Hematopoietic multipotent progenitor cell treated with erythropoietin and hydrocortisone succinate and interleukin-3 and kit ligand, for 6 days (in vitro differentiated cells): ENCODE measurements at places on chromosomes 6 and 20.

GRCh38 chr6:80696268-80696667 is 589.8 kb downstream of the BCKDHB start:
- no peak for DNase-seq

GRCh38 chr20:23255716-23256385 is 94.7 kb upstream of the NXT1 start:
- no peak for DNase-seq

GRCh38 chr6:112877134-112878100 is 530.3 kb downstream of the RFPL4B start:
- DNase-seq: no peak

DNA sequence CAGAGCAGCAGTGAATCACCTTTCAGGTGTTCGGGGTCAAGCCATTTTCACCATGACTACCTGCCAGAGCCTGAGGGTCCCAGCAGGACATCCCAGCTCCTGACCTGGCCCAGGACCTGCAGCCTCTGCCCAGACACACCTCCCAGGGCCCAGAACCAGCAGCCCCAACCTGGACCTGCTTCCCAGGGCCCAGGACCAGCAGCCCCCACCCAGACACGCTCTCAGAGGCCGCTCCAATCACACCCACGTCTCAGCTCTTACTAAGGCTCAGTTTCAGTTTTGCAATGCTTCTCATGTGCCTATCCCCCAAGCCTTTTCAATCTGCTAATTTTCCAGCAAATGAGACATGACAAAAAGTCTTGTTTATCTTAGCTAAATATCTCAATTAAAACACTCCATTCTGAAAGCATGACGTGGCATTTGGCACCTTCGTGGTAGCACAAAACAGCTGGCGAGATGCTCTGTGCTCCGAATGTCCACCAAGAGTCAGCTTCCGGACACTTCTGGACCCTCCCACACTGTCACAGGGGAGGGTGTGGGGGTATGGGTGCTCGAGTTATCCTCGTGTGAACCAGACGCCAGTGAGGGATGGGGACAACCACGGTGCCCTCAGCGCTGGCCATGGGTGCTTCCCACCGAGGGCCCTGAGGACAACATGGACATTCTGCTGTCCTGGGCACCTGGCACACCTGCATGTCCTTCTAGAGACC is 253.2 kb downstream of the DLL1 start:
- no peak for DNase-seq

DNA sequence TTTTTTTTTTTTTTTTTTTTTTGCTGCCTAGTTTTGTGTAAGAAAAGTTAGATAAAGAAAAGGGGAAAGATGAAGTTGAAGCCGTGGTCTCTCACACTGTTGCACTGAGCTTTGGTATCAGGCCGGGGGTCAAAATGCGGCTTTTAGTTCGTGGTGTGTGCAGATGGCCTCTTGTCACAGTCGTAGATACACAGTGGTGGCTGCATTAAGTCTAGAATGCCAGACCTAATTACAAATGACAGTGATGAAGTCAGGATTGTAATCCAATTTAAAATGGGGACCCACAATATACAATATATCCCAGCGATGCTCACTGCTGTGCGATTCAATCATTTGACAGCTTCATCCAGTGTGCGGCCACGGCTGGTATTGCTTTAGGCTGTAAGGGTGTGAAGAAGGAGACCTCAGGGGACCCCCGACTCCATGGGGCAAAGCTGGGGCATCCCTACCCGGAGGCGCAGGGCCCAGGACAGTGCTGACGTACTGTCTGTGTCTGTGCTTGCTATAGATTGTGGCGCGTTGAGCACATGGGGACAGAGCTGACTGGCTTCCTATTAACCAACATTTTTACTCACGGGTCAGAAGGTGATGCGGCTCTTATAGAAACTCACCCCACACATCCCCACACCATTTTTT is 210.0 kb upstream of the SOX4 start:
- no peak for DNase-seq

DNA sequence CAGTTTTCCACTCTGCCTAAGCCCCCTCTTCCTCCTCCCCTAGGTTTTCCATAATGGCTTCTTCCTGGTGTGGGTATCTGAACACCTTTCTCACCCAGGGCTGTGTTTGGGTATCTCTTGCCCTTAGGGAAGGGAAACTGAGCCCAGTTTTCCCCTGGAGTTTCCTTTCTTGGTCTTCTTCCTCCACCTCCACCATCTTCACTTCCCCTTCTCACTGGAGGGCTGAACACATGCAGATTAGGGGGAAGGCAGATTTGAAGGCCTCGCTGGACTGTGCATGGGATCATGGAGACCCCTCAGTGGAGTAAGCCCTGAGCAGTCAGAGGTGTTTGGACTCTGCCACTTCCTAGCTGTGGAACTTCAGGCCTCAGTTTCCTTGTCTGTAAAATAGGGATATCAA is 27.8 kb downstream of the FOXP4 start:
- DNase-seq: no peak

- no peak for DNase-seq
Observed at GRCh38 chr6:149233056-149233715, 84.3 kb upstream of the TAB2 start.

GRCh38 chr6:154822947-154823558 is 89.8 kb downstream of the SCAF8 start:
- no peak for DNase-seq

DNA sequence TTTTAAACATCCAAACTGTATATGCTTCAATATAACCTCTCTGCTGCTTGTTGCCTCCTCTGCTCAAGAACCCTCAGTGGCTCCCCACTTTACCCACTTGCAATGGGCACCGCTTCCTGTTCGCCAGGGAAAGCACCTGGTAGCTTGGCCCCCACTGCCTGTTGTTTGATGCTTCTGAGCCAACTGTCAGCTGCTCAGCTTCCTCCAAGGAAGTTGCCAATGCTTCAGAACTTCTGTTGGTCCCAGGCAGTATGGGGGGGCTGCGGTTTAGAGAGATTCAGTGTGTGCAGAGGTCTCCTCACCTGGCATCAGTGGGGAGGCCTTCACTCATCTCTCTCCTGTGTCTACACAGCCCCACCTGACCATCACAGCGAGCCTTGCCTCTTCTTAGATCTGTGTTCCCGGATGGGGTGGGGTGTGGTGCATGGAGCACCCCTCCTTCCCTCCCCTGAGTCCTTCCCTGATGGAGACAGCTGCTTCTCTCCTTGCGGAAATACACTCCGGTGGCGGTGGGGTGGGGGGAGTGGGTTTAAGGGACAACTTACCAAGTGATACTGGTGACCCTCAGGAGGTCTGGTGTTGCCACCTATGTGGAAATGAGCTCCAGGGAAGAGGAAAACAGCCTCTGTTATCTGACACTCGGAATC is 308.1 kb downstream of the CDH26 start:
- no peak for DNase-seq

- DNase-seq: no peak
Observed at GRCh38 chr6:38549180-38549579, 90.5 kb downstream of the BTBD9 start.

GRCh38 chr6:15876406-15876805 is 213.6 kb upstream of the DTNBP1 start:
- no peak for DNase-seq

- no peak for DNase-seq
Observed at GRCh38 chr20:14609328-14610221, 272.2 kb upstream of the FLRT3 start.

- DNase-seq: peak; percentile 14
Observed at GRCh38 chr6:170147832-170148708, 142.8 kb downstream of the DLL1 start.

- DNase-seq: no peak
Observed at GRCh38 chr6:52558266-52559000, 18.4 kb downstream of the TRAM2 start.

DNA sequence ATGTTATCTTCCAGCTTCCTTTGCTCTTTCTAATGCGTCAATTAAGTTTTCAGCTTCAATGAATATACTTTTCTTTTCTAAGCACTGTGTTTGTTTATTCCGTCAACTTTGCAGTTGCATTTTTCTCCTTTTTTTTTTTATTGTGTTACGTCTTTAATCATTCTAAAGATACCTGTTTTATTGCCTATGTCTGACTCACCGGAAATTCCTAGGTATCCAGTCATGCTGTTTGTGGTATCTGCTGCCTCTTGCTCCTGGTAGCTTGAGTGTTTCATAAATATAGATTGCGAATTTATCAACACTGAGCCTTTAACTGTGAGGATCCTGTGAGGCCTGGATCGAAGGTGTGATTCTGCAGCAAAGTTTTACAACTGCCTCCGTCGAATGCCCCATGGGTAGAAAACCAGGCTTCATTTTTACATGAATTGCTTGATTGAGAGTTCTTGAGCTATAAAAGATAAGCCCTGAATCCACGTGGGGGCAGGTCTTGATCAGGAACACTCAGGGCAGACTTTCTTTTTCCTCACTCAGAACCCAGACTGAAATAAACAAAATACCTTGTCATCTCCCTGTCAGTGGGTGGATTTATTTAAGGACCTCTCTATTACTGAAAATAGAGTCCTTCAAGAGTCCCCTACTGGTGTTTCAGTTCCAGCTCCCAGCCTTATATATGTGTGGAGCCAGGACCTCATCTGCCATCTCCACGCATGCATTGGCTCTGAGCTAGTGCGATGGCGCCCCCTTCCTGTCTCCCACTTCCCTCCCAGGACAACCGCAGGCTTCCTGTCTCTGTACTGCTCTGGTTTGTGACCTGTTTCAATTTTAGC is 60.1 kb upstream of the LRRC1 start:
- DNase-seq: peak; percentile 46

DNA sequence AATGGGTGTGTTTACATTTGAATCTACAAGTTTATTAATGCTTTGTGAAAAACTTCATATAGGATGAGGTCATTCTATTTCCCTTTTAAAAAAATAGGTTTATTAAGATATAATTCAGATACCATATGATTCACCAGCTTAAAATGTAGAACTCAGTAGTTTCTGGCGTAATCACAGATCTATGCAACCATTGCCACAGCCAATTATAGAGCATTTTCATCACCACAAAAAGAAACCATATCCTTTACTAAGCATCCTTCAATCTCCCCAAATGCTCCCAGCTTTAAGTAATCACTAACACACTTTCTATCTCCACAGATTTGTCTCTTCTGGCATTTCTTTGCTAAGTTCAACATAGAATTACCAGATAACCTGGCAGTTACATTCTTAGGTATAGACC is 137.2 kb downstream of the PTPRT start:
- DNase-seq: no peak

DNA sequence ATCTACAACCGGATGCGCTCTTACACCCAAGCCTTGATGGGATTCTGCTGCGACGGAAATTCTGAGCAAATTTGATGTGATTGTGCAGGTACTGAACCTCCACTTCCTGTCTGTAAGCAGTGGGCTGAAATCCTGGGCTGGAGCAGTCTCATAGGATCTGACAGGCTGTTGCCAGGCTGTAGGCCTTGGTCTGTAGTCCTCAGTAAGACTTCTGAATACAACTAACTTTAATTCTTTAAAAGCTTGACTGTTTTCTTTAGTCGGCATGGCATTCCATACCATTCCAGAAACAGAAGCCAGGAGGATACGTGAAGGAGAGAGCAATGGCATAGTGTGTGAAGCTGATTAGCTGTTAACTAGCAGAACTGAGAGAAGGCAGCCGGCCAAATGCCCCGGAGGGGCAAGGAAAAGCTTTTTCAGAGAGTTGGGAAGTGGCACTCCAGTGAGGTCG is 68.3 kb downstream of the ADTRP start:
- no peak for DNase-seq

DNA sequence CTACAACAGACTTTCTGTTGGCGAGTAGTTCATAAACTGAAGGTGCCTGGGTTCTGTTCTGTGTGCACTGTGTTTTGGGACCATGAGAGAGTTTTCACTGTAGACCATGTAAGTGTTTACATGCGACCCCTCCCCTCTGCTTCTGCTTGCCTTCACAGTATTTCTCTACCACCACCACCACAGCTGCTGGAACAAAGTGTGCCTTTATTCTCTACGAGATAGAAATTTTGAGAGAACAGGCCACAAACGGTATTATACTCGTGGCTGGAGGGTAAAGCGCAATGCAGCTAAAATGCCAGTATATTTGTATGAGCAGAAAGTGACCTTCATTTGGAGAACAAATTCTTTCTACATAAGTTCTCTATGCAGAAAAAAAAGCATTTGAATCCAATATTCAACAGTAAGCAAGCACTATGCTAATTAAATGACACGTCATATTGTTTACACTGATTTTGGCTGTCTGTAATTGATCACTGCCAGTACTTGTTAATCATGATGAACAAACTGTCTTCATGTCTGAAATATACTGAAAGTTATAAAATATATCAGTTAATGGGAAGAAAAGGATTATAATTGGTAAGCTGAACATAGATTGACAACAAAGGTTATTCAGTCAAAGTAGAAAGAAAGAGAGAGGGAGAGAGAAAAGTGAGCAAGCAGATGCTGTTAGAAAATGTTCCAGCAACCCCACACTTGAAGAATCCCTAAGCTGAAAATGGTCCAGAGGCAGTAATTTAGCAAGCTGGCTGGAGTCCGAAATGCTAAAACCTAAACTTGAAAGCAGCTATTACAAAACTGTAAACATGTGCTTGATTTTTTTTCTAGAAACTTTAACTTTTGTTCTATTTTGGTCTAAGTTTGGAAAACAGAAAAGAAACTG is 8.8 kb downstream of the CLDN20 start:
- DNase-seq: no peak

GRCh38 chr20:58075586-58076345 is 152.7 kb downstream of the ANKRD60 start:
- no peak for DNase-seq

GRCh38 chr20:50968289-50968688 is 9.7 kb downstream of the MOCS3 start:
- DNase-seq: no peak

DNA sequence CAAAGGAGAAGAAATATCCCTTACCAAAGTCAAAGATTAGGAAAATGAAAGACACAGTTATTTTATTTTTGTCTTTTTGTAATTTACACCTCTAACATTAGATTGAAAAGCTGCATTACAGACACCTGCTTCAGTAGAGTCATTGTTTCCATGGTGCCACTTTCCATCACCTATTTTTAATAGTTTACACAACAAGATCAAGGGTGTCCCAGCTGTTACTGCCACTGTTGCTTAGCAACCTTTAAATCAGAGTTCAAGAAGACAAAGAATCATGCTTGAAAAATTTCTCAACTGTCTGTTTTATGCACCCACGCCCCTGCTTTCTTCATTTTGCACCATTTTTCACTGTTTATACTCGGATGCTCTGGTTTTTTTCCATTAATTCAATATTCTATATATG is 668.2 kb upstream of the GJE1 start:
- no peak for DNase-seq
